ENCODE measurements at places on chromosomes 3 and 15. TPM values are rescaled to one million over a fixed set of nuclear protein-coding genes. Genes with fewer than 3 reads are reported as not detected.

The SAMD7 gene
- not detected for total RNA-seq

DNA sequence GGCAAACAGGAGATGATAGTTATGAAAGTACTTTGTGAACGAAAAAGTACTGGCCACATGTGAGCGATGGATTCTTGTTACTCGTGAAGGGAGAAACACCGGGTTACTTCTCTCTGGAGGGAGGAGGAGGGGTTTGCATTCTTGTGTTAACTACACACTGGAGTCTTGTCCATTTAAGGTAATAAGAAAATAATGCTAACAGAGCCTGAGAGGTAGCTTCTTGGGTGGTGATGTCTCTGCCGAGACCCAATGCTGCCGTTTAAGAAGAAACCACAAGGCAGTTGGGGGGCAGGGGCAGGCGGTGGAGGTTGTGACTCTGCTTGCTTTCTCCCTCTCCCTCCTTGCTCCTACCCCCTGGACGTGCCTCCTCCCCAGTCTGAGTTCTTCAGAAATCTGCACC, 100.9 kb upstream of the ROPN1 start:
- no peak overlapping the region for H3K4me3 ChIP-seq
- no peaks in the 10 kb centered on the region for H3K36me3 ChIP-seq
- no peaks in the 10 kb centered on the region for H3K4me1 ChIP-seq
- peaks cover 21% of the 10 kb centered on the region for H3K27me3 ChIP-seq

DNA sequence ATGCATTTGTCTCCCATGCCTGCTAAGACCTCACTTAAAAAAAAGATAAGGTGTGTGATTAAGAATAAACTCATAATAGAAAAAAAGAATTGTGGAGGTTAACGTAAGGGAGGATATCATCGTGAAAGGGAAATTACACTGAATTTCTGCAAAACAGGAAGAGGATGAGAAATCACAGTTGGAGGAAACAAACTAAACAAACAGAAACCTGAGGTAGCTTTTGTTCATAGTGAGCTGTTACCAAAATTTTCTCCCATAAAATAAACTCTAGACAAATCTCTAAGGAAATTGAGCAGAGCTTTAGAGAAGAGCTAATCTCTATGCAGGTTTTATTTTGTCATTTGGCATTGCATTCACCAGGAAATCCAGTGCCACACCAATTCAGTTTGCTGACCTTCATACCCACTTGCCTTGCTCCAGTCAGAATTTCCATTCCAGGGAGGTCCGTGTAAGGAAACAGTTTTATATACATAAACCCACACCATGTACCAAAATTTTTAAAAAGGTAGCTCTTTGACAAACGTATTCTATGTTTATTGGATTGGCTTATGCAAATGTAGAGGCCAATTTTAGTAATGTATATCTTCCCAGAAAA, 231.2 kb downstream of the MBNL1 start:
- H3K4me3 ChIP-seq, result no peak overlapping the region
- H3K36me3 ChIP-seq, result no peaks in the 10 kb centered on the region
- H3K4me1 ChIP-seq, result peaks cover 17% of the 10 kb centered on the region
- no peak for DNase-seq
- H3K27ac ChIP-seq, result no peak overlapping the region

GRCh38 chr15:63851431-63851830, 17.7 kb upstream of the HERC1 start:
- DNase-seq, result no peak
- H3K36me3 ChIP-seq, result no peaks in the 10 kb centered on the region
- no peak overlapping the region for H3K4me3 ChIP-seq
- peaks cover 15% of the 10 kb centered on the region for H3K4me1 ChIP-seq
- no peak overlapping the region for H3K27ac ChIP-seq
